ENCODE measurements at places on chromosomes 13 and 19. TPM values are rescaled to one million over a fixed set of nuclear protein-coding genes. Genes with fewer than 3 reads are reported as not detected.

DNA sequence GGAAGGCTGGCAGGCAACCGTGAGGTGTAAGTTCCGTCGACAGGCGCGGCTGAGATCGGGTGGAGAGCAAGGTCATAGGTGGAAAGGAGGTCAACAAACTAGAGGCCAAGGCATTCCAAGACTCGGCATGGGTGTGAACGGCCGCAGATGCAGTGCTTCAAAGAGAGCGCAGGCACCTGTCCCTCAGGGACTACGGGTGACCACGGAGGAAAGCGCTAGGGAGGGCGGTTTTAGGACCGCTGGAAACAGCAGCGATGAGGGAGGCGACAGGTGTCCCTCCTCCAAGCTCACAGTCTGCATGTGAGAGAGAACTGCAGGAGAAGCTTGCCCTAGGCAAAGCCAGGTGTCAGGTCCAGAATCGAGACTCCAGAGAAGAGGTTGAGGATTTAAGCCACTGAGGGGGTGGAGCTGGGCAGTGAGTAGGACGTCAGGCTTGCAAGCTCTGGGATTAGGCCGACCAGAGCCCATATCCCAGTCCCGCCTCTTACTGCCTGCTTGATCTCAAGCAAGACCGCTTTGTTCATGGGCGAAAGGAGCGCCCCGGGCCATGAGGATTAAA is 1.6 kb upstream of the MLNR start:
- DNase-seq: peak; percentile 22

DNA sequence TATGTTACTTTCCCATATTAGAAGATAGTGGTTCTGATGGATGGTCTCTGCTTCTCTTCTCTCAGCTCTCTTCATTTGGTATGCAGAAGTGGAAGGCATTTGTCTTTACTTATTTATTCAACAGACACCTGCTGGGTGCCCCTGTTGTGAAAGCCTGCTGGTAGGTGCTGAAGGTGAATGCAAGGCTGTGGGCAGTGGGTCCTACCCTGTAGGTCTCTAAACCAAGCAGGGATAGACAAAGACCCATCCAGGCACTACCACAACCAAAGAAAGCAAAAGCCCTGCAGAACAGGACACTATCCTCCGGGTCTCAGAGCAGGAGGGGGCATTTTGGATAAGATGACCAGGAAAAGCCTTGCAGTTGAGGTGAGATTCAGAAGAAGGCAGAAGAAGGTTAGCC is 106.1 kb downstream of the STARD13 start:
- DNase-seq: no peak

DNA sequence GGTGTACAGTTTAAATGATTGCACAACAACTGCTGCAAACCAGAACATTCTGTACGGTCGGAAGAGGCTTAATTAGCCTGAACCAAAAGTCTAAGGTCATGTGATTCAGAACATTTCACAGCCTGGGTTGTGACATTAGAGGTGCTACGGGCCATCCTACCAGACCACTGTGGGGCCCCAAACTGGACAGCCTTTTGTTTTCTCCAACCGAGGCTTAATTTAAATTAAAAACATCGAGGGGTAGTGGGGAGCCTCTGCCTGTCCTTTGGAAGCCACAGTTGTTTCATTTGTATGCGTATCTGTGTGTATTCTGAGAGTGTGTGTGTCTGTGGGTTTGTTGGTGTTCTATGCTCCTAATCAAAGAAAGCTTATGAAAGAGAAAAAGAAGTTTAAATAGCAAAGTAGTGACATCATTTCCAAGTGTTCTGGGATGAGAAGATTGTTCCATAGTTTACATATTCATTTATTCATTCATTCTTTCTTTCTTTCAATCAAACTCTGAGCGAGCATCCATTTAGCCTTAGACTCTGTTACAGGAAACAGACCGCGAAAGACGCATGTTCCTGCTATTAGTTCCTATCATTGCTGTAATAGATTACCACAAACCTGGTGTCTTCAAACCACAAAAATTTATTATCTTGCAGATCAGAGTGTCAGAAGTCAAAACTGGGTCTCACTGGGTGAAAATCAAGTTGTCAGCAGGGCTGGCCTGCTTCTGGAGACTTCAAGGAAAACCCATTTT is 444.8 kb downstream of the FOXO1 start:
- DNase-seq: no peak

C19orf33 gene
- polyA plus RNA-seq: 4.9 TPM

PRKCG gene
- 0.11 TPM for polyA plus RNA-seq

CGB3 gene
- 0.19 TPM for polyA plus RNA-seq

IZUMO2 gene
- not detected for polyA plus RNA-seq

GPR4 gene
- polyA plus RNA-seq: 2.1 TPM

HSPB6 gene
- 576 TPM for polyA plus RNA-seq

KLK11 gene
- not detected for polyA plus RNA-seq

Data from muscle of back (tissue), 13 donors.